IMR-90 (cell line): ENCODE measurements at places on chromosomes 6 and 20. TPM values are rescaled to one million over a fixed set of nuclear protein-coding genes. Genes with fewer than 3 reads are reported as not detected.
A peak's percentile ranks its signal among the peaks of the same experiment; 100 is the strongest.

- H3K27me3 ChIP-seq: no peaks in the 10 kb centered on the region
- H3K4me3 ChIP-seq: no peak overlapping the region
- H3K36me3 ChIP-seq: no peaks in the 10 kb centered on the region
- no peak overlapping the region for H3K27ac ChIP-seq
Observed at GRCh38 chr6:10303608-10304506, 111.0 kb downstream of the TFAP2A start.

DNA sequence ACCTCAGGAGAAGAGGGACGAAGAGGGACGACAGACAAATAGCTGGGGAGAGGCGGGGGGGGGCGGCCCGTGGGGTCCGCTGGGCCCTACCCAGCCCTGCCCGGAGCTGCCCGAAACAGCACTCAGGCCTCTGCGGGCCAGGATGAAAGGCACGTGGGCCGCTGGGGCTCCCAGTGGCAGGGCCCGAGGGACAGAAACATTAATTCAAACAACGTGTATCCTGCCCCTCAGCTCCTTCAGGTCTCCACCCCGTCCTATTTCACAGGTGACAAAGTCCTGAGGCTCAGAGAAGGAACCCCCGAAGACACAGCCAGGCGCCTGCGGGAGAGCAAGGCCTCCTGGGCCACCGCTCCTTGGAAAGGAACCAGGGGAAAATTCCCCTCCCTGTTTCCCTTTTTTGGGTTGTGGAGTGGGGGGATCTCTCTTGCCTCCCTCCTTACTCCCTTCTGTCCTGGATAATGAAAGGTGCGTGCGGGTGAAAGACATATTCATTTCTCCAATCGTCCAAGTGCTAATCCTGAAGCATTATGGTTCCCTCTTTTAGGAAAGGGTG, 93.3 kb downstream of the RNASET2 start:
- H3K4me1 ChIP-seq: no peaks in the 10 kb centered on the region
- no peaks in the 10 kb centered on the region for H3K36me3 ChIP-seq
- no peak overlapping the region; the same call in 1 of the 2 replicates for H3K4me3 ChIP-seq
- DNase-seq: no peak

GRCh38 chr20:17836303-17836861, 132.2 kb downstream of the SNX5 start:
- H3K27ac ChIP-seq: peak overlapping the region; percentile 88
- no peak overlapping the region for H3K4me3 ChIP-seq
- peaks cover 26% of the 10 kb centered on the region for H3K4me1 ChIP-seq
- no peaks in the 10 kb centered on the region for H3K27me3 ChIP-seq

- no peaks in the 10 kb centered on the region for H3K4me1 ChIP-seq
- no peaks in the 10 kb centered on the region for H3K27me3 ChIP-seq
- no peaks in the 10 kb centered on the region for H3K36me3 ChIP-seq
- H3K4me3 ChIP-seq: no peak overlapping the region
- DNase-seq: no peak
Observed at GRCh38 chr20:30502670-30503069, 754.8 kb upstream of the DEFB115 start.

GRCh38 chr6:55895972-55896730, 20.8 kb upstream of the BMP5 start:
- no peaks in the 10 kb centered on the region for H3K27me3 ChIP-seq
- H3K4me1 ChIP-seq: peaks cover 12% of the 10 kb centered on the region
- H3K36me3 ChIP-seq: no peaks in the 10 kb centered on the region
- no peak overlapping the region for H3K27ac ChIP-seq
- DNase-seq: no peak
- H3K4me3 ChIP-seq: no peak overlapping the region

- no peaks in the 10 kb centered on the region for H3K4me1 ChIP-seq
- no peaks in the 10 kb centered on the region; the same call in 1 of the 2 replicates for H3K27me3 ChIP-seq
- H3K4me3 ChIP-seq: no peak overlapping the region
- no peak for DNase-seq
- H3K36me3 ChIP-seq: no peaks in the 10 kb centered on the region
- no peak overlapping the region for H3K27ac ChIP-seq
Observed at GRCh38 chr20:25030649-25031207, 27.2 kb downstream of the ACSS1 start.

GRCh38 chr6:142235272-142235671, 66.5 kb upstream of the ADGRG6 start:
- no peak overlapping the region for H3K27ac ChIP-seq
- no peak for DNase-seq
- no peaks in the 10 kb centered on the region for H3K4me1 ChIP-seq
- H3K27me3 ChIP-seq: no peaks in the 10 kb centered on the region

- no peak for DNase-seq
- H3K27me3 ChIP-seq: 0 out of 2 replicates have a peak, but pooled peaks cover 1% of the 10 kb centered on the region
- H3K36me3 ChIP-seq: no peaks in the 10 kb centered on the region
- H3K4me1 ChIP-seq: no peaks in the 10 kb centered on the region
Observed at GRCh38 chr6:21710908-21711627, 117.5 kb downstream of the SOX4 start.

DACT2 gene
- polyA plus RNA-seq: not detected in 2 replicates

DNA sequence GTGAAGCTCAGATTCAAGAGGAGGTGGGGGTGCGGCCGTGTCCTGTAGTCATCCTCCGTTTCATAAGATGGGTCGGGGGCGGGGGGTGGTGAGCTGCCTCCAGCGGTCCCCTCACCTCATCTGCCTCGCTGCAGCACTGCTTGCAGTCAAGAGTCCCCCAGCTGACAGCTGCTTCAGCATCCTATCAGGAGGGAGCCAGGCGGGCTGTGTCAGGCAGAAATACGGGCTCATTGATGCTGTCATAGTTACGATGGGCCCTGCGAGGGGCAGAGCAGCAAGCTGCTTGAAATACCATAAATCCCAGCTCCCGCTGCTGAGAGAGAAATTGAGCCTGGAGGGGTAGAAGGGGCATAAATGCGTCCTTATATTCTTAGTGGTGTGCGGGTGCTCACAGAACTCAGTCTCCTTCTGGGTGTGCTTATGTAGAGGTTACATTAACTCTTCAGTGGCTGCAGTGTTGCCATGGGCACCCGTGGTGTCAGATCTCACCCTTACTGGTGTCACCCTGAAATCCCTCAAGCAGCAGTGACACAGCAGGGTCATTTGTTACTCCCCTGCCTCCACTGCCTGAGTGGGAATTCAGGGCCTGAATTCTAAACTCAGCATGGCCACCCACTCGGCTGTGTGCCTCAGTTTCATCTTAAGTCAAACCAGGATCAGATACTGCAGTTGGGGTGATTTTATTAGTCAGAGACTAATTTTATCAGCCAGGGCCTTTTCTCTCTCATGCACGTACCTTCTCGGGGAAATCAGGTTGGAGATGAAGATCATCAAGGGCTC, 21.8 kb downstream of the CCDC167 start:
- no peak overlapping the region for H3K4me3 ChIP-seq
- no peak overlapping the region for H3K27ac ChIP-seq
- DNase-seq: no peak
- H3K4me1 ChIP-seq: no peaks in the 10 kb centered on the region
- peaks cover 66% of the 10 kb centered on the region for H3K36me3 ChIP-seq

- no peaks in the 10 kb centered on the region for H3K27me3 ChIP-seq
- peak within 1 kb of the TSS; percentile 96 for H3K4me3 ChIP-seq
- peak within 1 kb of the TSS; percentile 68 for H3K27ac ChIP-seq
- H3K4me1 ChIP-seq: peaks cover 4% of the 10 kb centered on the region
- peaks cover 24% of the 10 kb centered on the region for H3K36me3 ChIP-seq
Observed at GRCh38 chr20:44909872-44910689, at the start of gene PABPC1L. Gene PABPC1L (plus strand): TSS chr20:44910060. CDS start chr20:44910144, 84 bp downstream.

GRCh38 chr6:33205191-33206026, 954 bp downstream of the HSD17B8 start:
- H3K4me1 ChIP-seq: peaks cover 34% of the 10 kb centered on the region
- H3K36me3 ChIP-seq: peaks cover 36% of the 10 kb centered on the region
- peak; percentile 64 for DNase-seq
- no peaks in the 10 kb centered on the region for H3K27me3 ChIP-seq
- H3K27ac ChIP-seq: no peak overlapping the region; the same call in 1 of the 2 replicates

DNA sequence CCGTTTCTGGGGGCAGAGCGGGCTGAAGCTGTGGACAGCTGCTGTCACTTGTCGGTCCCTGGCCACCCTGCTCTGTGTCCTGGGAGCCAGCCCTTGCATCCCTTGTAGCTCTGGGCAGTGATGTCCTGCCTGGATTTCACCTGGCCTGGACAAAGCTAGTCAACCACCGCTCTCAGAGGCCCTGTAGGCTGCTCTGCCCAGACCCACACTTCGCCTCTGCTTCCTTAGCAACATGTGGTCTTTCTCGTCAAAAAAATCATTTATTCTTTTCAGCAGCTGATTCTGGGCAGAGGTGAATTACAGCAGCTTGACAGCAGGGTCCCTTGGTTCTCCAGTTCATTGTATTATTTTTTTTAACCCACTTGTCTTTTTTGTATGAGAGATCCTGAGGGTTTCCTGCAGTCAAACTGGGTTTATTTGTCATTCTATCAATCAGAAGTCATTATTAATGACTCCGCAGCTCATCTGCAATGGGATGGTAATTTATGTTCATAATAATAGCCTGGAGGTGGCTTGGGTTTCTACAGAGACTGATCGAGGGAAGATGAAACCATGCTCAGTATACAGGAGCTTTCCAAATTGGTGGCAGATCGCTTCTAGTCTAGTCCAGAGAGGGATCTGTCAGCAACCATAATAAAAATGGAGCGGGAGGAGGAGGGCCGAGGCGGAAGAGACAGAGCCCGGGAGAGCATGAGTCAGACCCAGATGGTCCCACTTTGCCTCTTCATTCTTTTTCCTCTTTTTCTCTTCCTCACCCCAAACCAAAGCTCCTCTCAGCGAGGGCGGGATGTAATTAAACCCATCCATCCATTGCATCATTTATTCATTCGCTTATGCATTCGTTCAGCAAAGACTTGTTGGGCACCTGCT, 22.4 kb downstream of the EDN3 start:
- no peak for DNase-seq
- no peaks in the 10 kb centered on the region for H3K27me3 ChIP-seq
- H3K36me3 ChIP-seq: no peaks in the 10 kb centered on the region

GRCh38 chr6:30716879-30717128, 277 bp downstream of the MDC1 start:
- peaks cover 19% of the 10 kb centered on the region for H3K36me3 ChIP-seq
- peaks cover 4% of the 10 kb centered on the region; the same call in 1 of the 2 replicates for H3K4me1 ChIP-seq
- peak overlapping the region; percentile 61 for H3K4me3 ChIP-seq

DNA sequence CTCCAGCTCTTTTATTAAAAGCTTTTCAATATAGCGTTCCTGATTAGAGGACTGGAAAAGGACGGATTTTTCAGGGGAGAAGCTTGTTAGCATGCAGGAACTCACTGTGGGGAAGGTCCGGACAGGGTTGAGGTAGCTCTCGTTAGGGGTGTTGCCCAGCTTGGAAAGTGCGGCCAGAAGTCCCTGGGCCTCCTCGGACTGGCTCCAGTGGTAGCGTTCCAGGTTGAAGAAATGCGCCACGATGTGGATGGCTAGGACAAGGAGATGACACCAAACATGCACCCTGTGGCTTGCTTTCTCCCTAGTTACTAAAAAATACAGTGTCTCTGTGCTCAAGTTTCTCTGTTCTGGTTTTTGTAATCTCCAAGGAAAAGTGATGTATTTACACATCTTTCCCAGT, 12.5 kb downstream of the NOX3 start:
- no peaks in the 10 kb centered on the region for H3K36me3 ChIP-seq
- H3K4me1 ChIP-seq: no peaks in the 10 kb centered on the region
- H3K27me3 ChIP-seq: no peaks in the 10 kb centered on the region
- DNase-seq: no peak
- H3K27ac ChIP-seq: no peak overlapping the region

DNA sequence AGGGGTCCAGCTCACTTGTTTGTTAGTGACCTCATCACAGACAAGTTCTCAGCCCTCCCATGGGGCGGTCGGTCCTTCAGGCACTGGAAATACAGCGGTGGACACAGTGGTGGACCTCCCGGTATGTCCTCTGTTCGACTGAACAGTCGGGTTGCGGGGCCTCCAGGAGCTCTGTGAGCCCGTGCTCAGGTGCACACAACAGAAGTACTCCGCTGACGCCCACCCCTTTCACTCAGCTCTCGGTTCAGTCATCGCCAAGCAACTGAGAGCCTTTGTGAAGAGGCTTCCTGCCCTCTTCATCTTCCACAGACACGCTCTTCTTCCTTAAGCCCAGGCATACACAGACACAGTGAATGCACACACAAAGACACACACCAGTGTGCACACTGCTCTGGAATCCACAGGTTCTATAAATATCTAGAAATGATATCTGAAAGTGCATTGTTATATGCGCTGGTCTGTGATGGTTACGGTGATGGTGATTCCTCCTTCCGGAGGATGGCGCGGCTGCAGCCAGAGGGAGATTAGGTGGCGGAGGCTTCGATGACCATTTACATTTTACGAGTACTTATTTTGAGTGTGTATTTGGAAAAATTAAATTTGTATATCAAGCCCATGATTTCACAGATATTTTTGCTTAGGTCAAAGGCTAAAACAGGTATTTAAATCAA, 46.8 kb upstream of the BHLHE23 start:
- no peak for DNase-seq
- no peaks in the 10 kb centered on the region for H3K4me1 ChIP-seq
- no peaks in the 10 kb centered on the region for H3K36me3 ChIP-seq
- H3K27me3 ChIP-seq: peaks cover 32% of the 10 kb centered on the region

DLK2 gene
- 2.8 and 3.0 TPM in 2 replicates for polyA plus RNA-seq

DNA sequence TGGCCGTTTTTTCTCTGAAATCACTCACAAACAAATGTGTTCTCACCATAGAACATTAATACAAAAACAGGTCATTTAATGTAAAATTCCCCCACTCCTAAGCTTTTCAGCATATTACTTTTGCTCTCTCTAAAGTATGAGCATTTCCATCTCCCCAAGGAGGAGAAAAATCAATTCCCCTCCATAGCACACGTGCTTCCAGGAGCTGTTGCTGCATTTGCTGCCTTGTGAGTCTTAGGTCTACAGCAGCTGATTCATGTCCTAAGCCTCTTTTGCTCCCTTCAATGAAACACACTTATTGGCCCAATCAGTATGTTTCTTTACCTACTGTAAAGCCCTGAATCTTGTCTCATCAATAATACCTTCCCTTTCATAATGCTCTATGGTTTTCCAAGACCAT, 6.4 kb upstream of the COL9A1 start:
- H3K4me3 ChIP-seq: no peak overlapping the region
- no peak for DNase-seq
- H3K4me1 ChIP-seq: no peaks in the 10 kb centered on the region

- peaks cover 47% of the 10 kb centered on the region for H3K27me3 ChIP-seq
- H3K4me3 ChIP-seq: no peak overlapping the region
- H3K27ac ChIP-seq: no peak overlapping the region
- H3K4me1 ChIP-seq: no peaks in the 10 kb centered on the region
- H3K36me3 ChIP-seq: no peaks in the 10 kb centered on the region
Observed at GRCh38 chr20:37463726-37464494, 57.1 kb upstream of the NNAT start.

TMX4 gene
- polyA plus RNA-seq: 4.7 and 5.4 TPM in 2 replicates

- peak overlapping the region; percentile 82 for H3K4me3 ChIP-seq
- peak; percentile 86 for DNase-seq
- H3K4me1 ChIP-seq: peaks cover 5% of the 10 kb centered on the region
- no peaks in the 10 kb centered on the region for H3K27me3 ChIP-seq
- H3K27ac ChIP-seq: peak overlapping the region; percentile 65
Observed at GRCh38 chr20:44959638-44960102, 527 bp downstream of the TOMM34 start.

GRCh38 chr6:125544819-125545218, 204.6 kb upstream of the HEY2 start:
- H3K36me3 ChIP-seq: no peaks in the 10 kb centered on the region
- H3K27me3 ChIP-seq: no peaks in the 10 kb centered on the region
- no peaks in the 10 kb centered on the region for H3K4me1 ChIP-seq
- no peak overlapping the region for H3K27ac ChIP-seq
- no peak overlapping the region for H3K4me3 ChIP-seq
- DNase-seq: no peak
